ENCODE measurements at places on chromosomes 7 and 10.

- DNase-seq: peak; percentile 2
These were observed 59.5 kb upstream of the PRPS1L1 start for GRCh38 chr7:18087026-18087686.

- no peak for DNase-seq
These were observed 48.2 kb upstream of the FXYD4 start for GRCh38 chr10:43323245-43323644.

DNA sequence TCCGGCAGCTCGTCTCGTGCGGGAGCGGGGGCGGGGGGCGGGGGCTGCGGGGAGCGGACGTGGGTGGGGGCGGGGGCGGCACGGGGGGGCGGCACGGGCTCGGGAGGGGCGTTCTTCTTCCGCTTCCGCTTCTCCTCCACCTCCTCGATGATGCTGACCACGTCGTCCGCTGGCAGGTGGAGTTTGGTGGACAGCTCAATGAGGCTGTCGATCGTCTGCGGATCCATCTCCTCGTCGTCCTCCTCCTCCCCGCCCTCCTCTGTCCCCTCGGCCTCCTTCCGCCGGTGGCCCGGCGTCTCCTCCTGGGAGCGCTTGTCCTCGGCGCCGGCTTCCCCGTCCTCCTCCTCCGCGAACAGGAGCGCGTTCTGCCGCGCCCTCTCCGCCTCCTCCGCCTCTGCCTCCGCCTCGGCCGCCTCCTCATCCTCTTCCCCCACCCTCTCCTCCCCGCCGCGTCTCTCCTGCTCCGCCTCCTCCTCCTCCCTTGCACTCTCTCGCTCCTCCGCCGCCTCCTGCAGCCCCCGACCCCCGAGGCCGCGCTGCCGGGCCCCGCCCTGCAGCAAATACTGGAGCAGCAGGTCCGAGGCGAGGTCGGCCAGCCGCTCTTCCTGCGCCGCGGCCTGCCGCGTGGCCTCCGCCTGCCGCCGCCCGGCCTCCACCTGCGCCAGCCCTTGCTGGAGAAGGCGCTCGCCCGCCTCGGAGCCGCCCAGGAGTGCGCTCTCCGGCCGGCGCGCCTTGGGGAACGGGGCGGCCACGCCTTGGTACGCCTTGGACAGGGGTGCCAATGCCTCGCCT lies 1.9 kb downstream of the VGF start:
- DNase-seq: no peak

GRCh38 chr10:34732926-34733325 lies 82.2 kb downstream of the PARD3 start:
- no peak for DNase-seq

GRCh38 chr10:32005050-32005449 lies 51.2 kb downstream of the KIF5B start:
- peak; percentile 39 for DNase-seq

- no peak for DNase-seq
These were observed 62.0 kb upstream of the CAMK2B start for GRCh38 chr7:44387389-44387788.

DNA sequence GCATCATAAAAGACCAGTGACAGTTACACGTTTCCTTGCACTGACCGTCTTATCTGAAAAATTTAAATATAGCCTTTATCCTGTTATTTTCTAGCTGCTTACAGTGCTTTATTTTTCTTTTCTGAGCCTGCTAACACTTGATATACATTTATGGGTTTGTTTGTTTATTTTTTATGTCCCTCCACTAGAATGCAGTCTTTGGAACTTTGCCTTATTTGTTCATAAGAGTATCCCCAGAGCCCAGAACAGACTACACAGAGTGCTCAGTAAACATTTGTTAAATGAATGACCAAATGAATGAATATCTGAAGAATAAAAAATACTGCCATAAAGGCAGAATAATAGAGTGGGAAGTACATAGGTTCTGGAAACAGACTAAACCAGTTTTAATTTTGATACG lies 202.3 kb upstream of the LRRN3 start:
- no peak for DNase-seq

GRCh38 chr7:69765879-69766278 lies 167.6 kb downstream of the AUTS2 start:
- no peak for DNase-seq

GRCh38 chr10:48460182-48460581 lies 144.7 kb downstream of the ARHGAP22 start:
- no peak for DNase-seq
